ENCODE measurements at places on chromosomes 1 and 21. TPM values are rescaled to one million over a fixed set of nuclear protein-coding genes. Genes with fewer than 3 reads are reported as not detected.

SNX27 gene
- 57.1 TPM for total RNA-seq

IL10RB gene
- 18.2 TPM for total RNA-seq

GRIK3 gene
- not detected for total RNA-seq

OSCP1 gene
- total RNA-seq = 3.0 TPM

ETV3L gene
- total RNA-seq = not detected

UBL4B gene
- total RNA-seq = not detected

DNA sequence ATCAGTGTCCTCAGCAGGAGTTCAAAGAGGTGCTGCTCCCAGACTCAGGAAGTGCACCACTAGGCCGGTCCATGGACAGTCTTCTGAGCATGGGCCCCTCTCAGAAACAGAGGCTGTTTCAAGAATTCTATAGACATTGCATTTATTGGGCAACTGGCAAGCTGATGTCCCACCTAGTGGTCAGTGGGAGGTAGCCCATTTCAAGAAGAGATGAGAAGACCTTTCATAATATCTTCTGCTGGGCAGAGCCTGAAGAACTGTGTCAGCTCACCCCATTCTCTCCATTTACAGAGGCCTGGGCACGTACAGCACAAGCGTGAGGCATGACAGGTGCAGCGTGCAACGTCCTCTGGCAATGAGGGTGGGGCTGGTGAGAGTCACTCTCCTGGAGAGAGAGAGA lies 216.0 kb downstream of the DYRK1A start:
- peak; percentile 39 for DNase-seq
- no peaks in the 10 kb centered on the region for H3K36me3 ChIP-seq
- H3K27me3 ChIP-seq = no peaks in the 10 kb centered on the region
- H3K4me3 ChIP-seq = no peak overlapping the region

- no peaks in the 10 kb centered on the region for H3K27me3 ChIP-seq
- H3K4me3 ChIP-seq = no peak overlapping the region
- DNase-seq = no peak
Observed at GRCh38 chr1:61757950-61758349, 15.7 kb downstream of the PATJ start.

DNA sequence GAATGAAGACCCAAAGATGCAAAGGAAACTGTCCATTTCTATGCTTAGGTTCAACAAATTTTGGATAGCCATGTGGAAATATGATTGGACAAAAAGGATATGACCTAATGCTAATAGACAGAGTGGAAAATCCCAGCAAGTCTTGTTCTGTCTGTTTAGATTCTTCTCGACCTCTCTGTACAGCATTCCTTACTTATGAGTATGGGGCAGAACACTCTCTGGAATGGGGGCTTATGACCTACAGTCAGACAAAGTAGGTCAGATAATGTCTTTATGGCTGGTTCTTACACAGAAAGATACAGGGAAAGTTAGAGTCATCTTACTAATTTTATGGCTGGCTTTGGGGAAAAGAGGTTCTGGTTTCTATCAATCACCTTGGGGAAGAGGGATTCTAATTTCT lies 2.8 kb downstream of the GCSAML start:
- no peaks in the 10 kb centered on the region for H3K27me3 ChIP-seq
- H3K36me3 ChIP-seq = no peaks in the 10 kb centered on the region
- H3K27ac ChIP-seq = no peak overlapping the region

DNA sequence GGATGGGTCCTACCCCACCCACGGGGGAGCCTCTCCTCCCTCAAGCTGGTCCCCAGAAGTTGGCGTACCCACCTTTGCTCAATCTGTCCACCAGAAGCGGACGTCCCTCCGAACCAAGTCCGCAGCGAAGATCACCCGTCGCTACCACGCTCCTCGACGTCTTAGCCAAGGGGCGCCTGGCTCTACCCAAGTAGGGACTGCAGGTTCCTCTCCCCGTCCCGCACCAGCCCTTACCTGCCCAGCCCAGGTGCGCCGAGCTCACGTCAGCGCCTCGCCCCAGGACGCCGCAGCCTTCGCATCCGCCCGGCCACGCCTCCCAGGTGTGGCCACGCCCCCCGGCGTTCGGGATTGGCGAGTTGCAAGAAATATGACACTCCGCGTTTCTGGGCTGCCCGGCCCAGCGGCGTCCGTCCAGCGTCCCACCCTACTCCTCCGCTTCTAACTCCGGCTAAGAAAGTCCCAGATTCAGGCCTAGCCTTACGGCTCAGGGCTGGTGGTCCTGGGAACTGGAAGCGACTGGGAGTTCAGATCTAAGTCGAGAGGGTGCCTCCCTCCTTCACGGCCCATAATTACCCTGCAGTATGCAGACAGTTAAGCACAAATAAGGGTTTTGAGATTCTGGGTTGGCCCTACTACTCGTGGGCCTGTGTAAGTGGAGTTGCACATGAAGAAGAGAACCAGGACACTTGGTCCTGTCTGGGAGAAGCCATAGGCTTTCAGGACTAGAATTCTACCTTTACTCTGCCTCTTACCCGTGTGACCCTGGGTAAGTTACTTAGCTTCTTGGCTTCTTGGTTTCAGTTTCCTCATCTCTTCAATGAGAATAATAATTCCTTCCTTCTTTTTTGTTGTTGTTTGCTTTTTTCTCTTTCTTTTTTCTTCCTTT lies at the start of gene IRF6:
IRF6 (minus strand) TSS at position 268 of the 886 bp plus-strand sequence. CDS start 4,729 bp downstream, outside the sequence.
- peaks cover 23% of the 10 kb centered on the region for H3K36me3 ChIP-seq
- peak; percentile 98 for DNase-seq
- H3K4me3 ChIP-seq = peak within 1 kb of the TSS; percentile 95

GRCh38 chr1:192630521-192631287 lies 5.2 kb upstream of the RGS13 start:
- no peaks in the 10 kb centered on the region for H3K36me3 ChIP-seq
- DNase-seq = no peak
- no peaks in the 10 kb centered on the region for H3K27me3 ChIP-seq
- H3K27ac ChIP-seq = peak overlapping the region; percentile 58
- H3K4me3 ChIP-seq = peak overlapping the region; percentile 40
- H3K4me1 ChIP-seq = peaks cover 50% of the 10 kb centered on the region

GRCh38 chr1:31315902-31316301 lies 19.1 kb downstream of the ZCCHC17 start:
- DNase-seq = no peak
- H3K4me1 ChIP-seq = no peaks in the 10 kb centered on the region
- peaks cover 17% of the 10 kb centered on the region for H3K36me3 ChIP-seq
- H3K27ac ChIP-seq = no peak overlapping the region
- H3K27me3 ChIP-seq = no peaks in the 10 kb centered on the region
- no peak overlapping the region for H3K4me3 ChIP-seq

DNA sequence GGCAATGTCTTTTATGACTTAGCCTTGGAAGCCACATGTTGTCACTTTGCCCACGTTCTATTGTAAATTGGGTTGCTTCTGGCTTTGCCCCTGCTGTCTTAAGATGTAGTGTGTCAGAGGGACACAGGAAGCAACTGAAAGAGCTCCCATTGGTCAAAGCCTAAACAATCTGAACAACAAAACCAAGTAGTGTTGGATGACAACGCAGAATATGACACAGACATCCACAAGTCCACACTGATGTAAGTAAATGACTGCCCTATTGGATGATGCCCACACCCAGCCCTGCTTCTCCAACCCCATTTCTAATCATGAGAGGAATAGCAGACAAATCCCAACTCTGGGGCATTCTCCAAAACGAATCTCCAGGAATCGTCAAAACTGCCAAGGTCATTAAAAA lies 50.7 kb downstream of the ELF3 start:
- no peak overlapping the region for H3K27ac ChIP-seq
- H3K36me3 ChIP-seq = peaks cover 30% of the 10 kb centered on the region

GRCh38 chr1:67280696-67281095 lies 27.0 kb upstream of the IL12RB2 start:
- peak overlapping the region; percentile 34 for H3K27ac ChIP-seq
- DNase-seq = peak; percentile 14
- no peaks in the 10 kb centered on the region for H3K36me3 ChIP-seq
- no peaks in the 10 kb centered on the region for H3K27me3 ChIP-seq
- H3K4me1 ChIP-seq = peaks cover 13% of the 10 kb centered on the region

- DNase-seq = no peak
- H3K4me3 ChIP-seq = no peak overlapping the region
- H3K4me1 ChIP-seq = no peaks in the 10 kb centered on the region
- H3K27me3 ChIP-seq = no peaks in the 10 kb centered on the region
- H3K27ac ChIP-seq = no peak overlapping the region
Observed at GRCh38 chr1:64574301-64574700, 104.4 kb downstream of the CACHD1 start.

- DNase-seq = no peak
- no peak overlapping the region for H3K4me3 ChIP-seq
- H3K4me1 ChIP-seq = peaks cover 26% of the 10 kb centered on the region
- H3K27me3 ChIP-seq = no peaks in the 10 kb centered on the region
Observed at GRCh38 chr1:61842036-61842435, 99.8 kb downstream of the PATJ start.

GRCh38 chr1:215076322-215076721 lies 6.2 kb upstream of the KCNK2 start:
- no peak overlapping the region for H3K27ac ChIP-seq
- no peaks in the 10 kb centered on the region for H3K36me3 ChIP-seq
- DNase-seq = peak; percentile 61

DNA sequence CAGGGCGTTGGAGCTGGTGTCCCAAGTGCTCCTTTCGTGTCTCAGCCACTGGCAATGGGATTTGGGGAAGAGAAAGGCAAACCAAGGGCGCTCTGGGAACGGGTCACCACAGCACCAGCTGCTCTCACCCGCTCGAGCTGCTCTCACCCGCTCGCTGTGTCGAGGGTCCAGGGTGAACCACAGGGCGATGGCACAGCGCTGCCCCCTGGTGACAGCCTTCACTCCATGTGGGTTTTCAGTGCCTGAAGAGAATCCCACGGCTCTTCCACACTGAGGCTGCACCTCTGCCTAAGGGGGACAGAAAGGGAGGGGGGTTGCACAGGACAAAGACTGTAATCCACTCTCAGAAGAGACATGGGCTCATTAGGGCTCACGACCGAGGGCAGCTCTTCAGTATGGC lies 7.1 kb upstream of the CLDN19 start:
- no peaks in the 10 kb centered on the region for H3K4me1 ChIP-seq
- peak; percentile 56 for DNase-seq
- no peak overlapping the region for H3K4me3 ChIP-seq
- peaks cover 12% of the 10 kb centered on the region for H3K36me3 ChIP-seq

DNA sequence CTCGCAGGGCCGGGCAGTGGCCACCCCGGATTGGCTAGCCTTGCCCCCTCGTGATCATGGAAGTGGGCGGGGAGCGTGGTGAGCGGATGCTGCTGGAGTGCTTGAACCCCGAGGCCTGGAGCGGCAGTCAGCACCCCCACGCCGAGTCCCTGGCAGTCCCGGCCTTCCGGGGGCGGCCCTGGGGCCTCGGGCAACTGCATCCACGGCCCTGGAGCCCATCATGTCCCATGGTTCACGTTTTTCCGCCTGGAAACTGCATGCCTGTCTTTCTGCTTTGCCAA lies 45.6 kb downstream of the CDC7 start:
- H3K27me3 ChIP-seq = no peaks in the 10 kb centered on the region
- no peaks in the 10 kb centered on the region for H3K4me1 ChIP-seq
- no peak overlapping the region for H3K4me3 ChIP-seq
- H3K27ac ChIP-seq = no peak overlapping the region
- no peak for DNase-seq
- no peaks in the 10 kb centered on the region for H3K36me3 ChIP-seq

- H3K36me3 ChIP-seq = no peaks in the 10 kb centered on the region
- no peak overlapping the region for H3K4me3 ChIP-seq
- no peak overlapping the region for H3K27ac ChIP-seq
Observed at GRCh38 chr1:98870959-98871903, 133.4 kb downstream of the PLPPR5 start.

- no peak overlapping the region for H3K27ac ChIP-seq
- no peak for DNase-seq
- peaks cover 14% of the 10 kb centered on the region for H3K4me1 ChIP-seq
- H3K4me3 ChIP-seq = no peak overlapping the region
- H3K36me3 ChIP-seq = peaks cover 36% of the 10 kb centered on the region
Observed at GRCh38 chr1:46363121-46363520, 22.5 kb downstream of the NSUN4 start.

DNA sequence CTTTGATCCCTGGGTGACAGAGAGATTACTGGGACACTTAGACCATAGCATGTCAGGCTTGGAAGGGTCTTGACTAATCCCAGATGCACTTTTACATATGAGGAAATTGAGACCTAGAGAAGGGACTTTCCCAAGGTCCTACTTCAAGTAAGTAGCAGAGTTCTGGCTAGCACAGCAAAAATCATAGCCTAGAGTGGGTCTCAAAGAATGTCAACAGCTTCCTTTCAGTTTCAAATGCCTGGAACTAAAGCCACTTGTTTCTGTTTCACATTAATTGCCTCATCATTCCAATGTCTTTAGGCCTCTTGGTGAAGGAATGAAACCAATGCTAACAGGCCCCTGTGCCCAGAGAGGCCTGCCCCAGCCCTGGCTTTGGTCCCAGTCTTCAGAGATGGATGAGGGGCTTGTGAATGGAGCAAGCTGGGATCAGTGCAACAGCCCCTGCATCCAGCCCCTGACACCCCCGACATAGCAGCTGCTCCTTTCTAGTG lies 26.6 kb downstream of the ATF3 start:
- H3K27me3 ChIP-seq = peaks cover 29% of the 10 kb centered on the region
- DNase-seq = peak; percentile 12
- H3K36me3 ChIP-seq = no peaks in the 10 kb centered on the region
- no peak overlapping the region for H3K27ac ChIP-seq

DNA sequence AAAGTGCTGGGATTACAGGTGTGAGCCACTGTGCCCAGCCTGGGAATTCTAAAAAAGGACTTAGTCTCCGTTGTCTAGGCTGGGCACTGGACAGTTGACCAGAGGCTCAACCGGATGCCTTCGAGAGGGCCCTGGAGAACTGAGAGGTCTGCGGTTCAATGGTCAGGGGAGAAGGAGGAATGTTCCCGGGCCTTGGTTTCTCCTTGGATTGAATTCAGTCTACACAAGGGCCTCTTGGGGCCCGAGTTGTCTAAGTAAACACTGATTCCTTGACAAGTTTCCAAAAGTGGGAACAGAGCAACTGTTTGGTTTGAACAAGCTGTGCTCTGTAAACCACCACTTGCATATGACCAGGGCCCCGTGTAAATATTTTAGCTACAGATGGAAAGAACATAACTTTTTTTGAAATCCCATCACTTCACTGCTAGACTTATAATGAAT lies 29.1 kb upstream of the CAPZB start:
- H3K4me1 ChIP-seq = no peaks in the 10 kb centered on the region
- no peak for DNase-seq
- no peaks in the 10 kb centered on the region for H3K36me3 ChIP-seq
- no peak overlapping the region for H3K27ac ChIP-seq

- H3K27me3 ChIP-seq = no peaks in the 10 kb centered on the region
- DNase-seq = no peak
Observed at GRCh38 chr21:14617040-14617393, 70.9 kb upstream of the SAMSN1 start.
